ENCODE measurements at places on chromosomes 13 and 19. TPM values are rescaled to one million over a fixed set of nuclear protein-coding genes. Genes with fewer than 3 reads are reported as not detected.

The ERICH6B gene
- total RNA-seq, result not detected

DNA sequence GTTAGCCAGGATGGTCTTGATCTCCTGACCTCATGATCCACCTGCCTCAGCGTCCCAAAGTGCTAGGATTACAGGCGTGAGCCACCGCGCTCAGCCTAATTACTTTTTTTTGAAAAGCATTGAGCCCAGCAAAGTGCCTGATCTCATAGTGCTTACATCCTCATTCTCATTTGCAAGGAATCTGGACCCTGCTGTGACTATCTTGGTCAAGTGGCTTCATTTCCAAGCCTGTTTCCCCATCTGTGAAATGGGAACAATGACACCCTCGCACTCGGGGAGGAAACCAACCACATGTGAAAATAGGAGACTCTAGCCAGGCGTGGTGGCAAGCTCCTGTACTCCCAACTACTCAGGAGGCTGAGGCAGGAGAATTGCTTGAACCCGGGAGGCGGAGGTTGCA lies 1.6 kb upstream of the PLEKHA4 start:
- H3K27ac ChIP-seq, result no peak overlapping the region
- DNase-seq, result no peak
- peaks cover 24% of the 10 kb centered on the region for H3K4me1 ChIP-seq
- H3K36me3 ChIP-seq, result peaks cover 19% of the 10 kb centered on the region
- H3K27me3 ChIP-seq, result peaks cover 17% of the 10 kb centered on the region

GRCh38 chr13:30906411-30907051 lies 460 bp downstream of the MEDAG start:
- no peak overlapping the region for H3K27ac ChIP-seq
- peaks cover 69% of the 10 kb centered on the region for H3K27me3 ChIP-seq

GRCh38 chr13:105442949-105443699 lies 1092.3 kb downstream of the EFNB2 start:
- no peak overlapping the region for H3K27ac ChIP-seq
- no peak overlapping the region for H3K4me3 ChIP-seq
- H3K36me3 ChIP-seq, result no peaks in the 10 kb centered on the region
- no peak for DNase-seq
- H3K27me3 ChIP-seq, result no peaks in the 10 kb centered on the region

GRCh38 chr13:56457535-56458190 lies 683.1 kb upstream of the PRR20A start:
- no peak overlapping the region for H3K4me3 ChIP-seq
- DNase-seq, result no peak
- no peaks in the 10 kb centered on the region for H3K36me3 ChIP-seq
- no peaks in the 10 kb centered on the region for H3K27me3 ChIP-seq
- H3K27ac ChIP-seq, result no peak overlapping the region
- H3K4me1 ChIP-seq, result no peaks in the 10 kb centered on the region

GRCh38 chr13:51704399-51705313 lies 99.3 kb downstream of the DHRS12 start:
- no peak overlapping the region for H3K27ac ChIP-seq
- no peaks in the 10 kb centered on the region for H3K4me1 ChIP-seq
- no peaks in the 10 kb centered on the region for H3K27me3 ChIP-seq
- peaks cover 8% of the 10 kb centered on the region for H3K36me3 ChIP-seq
- no peak for DNase-seq

DNA sequence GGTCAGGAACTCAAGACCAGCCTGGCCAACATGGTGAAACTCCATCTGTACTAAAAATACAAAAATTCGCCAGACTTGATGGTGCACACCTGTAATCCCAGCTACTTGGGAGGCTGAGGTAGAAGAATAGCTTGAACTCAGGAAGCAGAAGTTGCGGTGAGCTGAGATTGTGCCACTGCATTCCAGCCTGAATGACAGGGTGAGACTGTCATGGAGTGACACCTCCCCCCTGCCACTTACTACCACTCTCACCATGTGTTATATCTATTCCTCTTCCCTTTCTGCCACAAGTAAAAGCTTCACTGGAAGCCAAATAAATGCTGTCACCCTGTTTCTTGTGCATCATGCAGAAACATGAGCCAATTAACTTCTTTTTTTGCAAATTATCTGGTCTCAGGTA lies 10.6 kb upstream of the CEACAM4 start:
- peaks cover 42% of the 10 kb centered on the region for H3K27me3 ChIP-seq
- H3K4me1 ChIP-seq, result no peaks in the 10 kb centered on the region
- H3K4me3 ChIP-seq, result no peak overlapping the region
- DNase-seq, result peak; percentile 31
- no peak overlapping the region for H3K27ac ChIP-seq
- H3K36me3 ChIP-seq, result no peaks in the 10 kb centered on the region

DNA sequence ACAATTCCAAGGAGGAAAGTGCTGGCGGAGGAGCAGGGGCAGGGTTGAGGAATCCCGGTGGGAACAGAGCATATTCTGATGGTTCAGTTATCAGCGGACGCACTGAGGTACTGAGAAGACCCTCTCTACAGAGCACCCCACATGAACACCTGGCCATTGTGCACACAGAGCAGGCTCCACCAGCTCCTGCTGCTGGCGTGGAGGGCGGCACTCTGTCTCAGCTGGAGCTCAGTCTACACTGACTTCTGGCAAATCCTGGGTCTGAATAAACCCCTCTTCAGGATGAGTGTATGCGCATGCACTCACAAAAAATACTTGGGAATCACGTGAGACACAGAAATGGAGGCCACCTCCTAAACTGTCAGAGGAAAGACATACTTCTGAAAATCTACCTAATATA lies 114.4 kb upstream of the IRS2 start:
- no peak overlapping the region for H3K4me3 ChIP-seq
- H3K27me3 ChIP-seq, result no peaks in the 10 kb centered on the region
- no peaks in the 10 kb centered on the region for H3K4me1 ChIP-seq
- no peak overlapping the region for H3K27ac ChIP-seq
- DNase-seq, result no peak
- no peaks in the 10 kb centered on the region for H3K36me3 ChIP-seq

The SHC2 gene
- total RNA-seq, result not detected

DNA sequence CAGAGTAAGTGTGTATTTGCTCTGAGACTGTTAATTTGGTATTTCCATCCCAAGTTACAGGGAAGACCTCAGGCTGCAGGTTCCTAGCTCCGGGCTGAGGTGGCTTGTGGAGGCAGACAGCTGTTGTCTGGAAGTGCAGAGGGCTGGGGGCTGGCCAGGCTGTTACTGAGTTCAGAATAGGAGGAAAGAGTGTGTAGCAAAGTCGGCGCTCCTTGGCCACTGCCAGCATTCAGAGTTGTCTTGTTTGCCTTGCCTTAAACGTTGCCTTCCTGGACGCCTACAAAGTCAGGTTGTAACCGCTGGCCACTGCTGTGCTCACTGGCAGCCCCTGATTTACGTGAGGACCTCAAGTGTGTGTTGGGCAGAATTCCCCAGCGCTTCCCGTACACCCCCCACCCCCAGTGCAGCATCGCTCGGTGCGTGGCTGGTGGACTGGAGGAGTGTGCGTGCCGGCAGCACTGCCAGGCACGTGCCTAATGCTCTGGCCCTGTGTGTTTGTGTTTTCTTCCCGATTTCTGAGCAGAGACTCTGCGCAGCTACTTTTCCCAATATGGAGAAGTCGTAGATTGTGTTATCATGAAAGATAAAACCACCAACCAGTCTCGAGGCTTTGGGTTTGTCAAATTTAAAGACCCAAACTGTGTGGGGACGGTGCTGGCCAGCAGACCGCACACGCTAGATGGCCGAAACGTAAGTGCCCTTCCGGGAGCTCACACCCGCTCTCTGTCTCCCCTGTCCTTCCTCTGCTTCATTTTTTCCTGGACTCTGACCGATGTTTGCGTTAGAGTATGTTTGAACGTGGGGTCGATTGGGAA lies 10.5 kb downstream of the DAZAP1 start:
- peaks cover 27% of the 10 kb centered on the region for H3K4me1 ChIP-seq
- H3K27ac ChIP-seq, result no peak overlapping the region
- H3K27me3 ChIP-seq, result no peaks in the 10 kb centered on the region

The PGLYRP2 gene
- total RNA-seq, result 0.12 TPM

The SLC17A7 gene
- 0.55 TPM for total RNA-seq

The VPS36 gene
- total RNA-seq, result 46.7 TPM

The ZNF418 gene
- 5.7 TPM for total RNA-seq

The DACH1 gene
- not detected for total RNA-seq

DNA sequence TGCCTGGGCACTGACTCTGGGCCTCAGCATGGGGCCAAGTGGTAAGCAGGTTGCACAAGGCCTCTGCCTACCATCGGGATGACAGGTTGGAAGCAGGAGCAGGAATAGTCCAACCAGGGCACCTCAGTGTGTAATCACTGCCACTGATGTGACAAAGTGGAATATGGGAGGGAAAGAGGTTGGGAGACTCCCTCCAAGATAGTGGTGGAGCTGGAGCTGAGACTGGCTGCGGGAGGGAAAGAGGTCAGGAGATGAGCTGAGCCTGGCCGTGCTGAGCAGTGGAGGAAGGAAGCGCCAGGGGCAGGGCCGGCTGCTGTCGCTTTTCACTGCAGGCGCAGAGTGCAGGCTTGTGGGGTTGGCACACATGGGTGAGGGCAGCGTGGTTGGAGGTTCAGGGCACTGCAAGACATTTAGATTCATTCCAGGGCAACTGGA lies 6.8 kb downstream of the UPF3A start:
- peaks cover 24% of the 10 kb centered on the region for H3K4me1 ChIP-seq
- H3K27me3 ChIP-seq, result no peaks in the 10 kb centered on the region
- peaks cover 60% of the 10 kb centered on the region for H3K36me3 ChIP-seq

- no peak overlapping the region for H3K4me3 ChIP-seq
- peaks cover 5% of the 10 kb centered on the region for H3K27me3 ChIP-seq
- H3K27ac ChIP-seq, result no peak overlapping the region
Measured at GRCh38 chr19:55493052-55493644, 4.9 kb downstream of the SSC5D start.

GRCh38 chr19:55605637-55606470 lies at the start of gene ZNF865:
Gene ZNF865, plus strand, starts transcription at chr19:55605647. Its CDS starts 7,972 bp downstream, at chr19:55613619.
- H3K36me3 ChIP-seq, result peaks cover 25% of the 10 kb centered on the region
- H3K27me3 ChIP-seq, result no peaks in the 10 kb centered on the region
- peak; percentile 83 for DNase-seq

DNA sequence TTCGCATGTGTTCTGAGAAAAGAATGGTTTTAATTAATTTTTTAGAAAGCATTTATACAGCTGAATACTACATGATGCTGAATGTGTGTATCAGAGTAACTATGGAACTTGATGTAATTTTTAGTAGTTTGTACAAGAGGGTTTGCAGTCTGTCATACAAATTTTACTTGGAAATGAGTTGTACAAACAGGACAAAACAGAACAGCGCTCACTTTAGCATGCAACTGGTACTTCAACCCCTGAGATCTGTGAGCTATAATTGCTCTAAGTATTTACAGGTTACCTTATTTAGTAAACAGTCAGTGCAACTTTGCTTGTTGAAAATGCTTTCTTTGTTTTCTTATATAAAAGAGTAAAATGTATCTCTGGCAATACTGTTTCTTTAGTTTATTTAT lies 706 bp downstream of the TNFRSF19 start:
- H3K4me1 ChIP-seq, result no peaks in the 10 kb centered on the region
- DNase-seq, result no peak
- H3K4me3 ChIP-seq, result no peak overlapping the region
- peaks cover 72% of the 10 kb centered on the region for H3K27me3 ChIP-seq
- no peaks in the 10 kb centered on the region for H3K36me3 ChIP-seq
- H3K27ac ChIP-seq, result no peak overlapping the region

The CYP4F8 gene
- not detected for total RNA-seq

The SIGLEC12 gene
- 0.98 TPM for total RNA-seq

- peaks cover 15% of the 10 kb centered on the region for H3K4me1 ChIP-seq
- H3K36me3 ChIP-seq, result peaks cover 8% of the 10 kb centered on the region
- no peaks in the 10 kb centered on the region for H3K27me3 ChIP-seq
- DNase-seq, result no peak
Measured at GRCh38 chr13:40376867-40377535, 289.4 kb downstream of the FOXO1 start.

- no peak for DNase-seq
- no peaks in the 10 kb centered on the region for H3K4me1 ChIP-seq
- no peak overlapping the region for H3K4me3 ChIP-seq
- no peak overlapping the region for H3K27ac ChIP-seq
Measured at GRCh38 chr13:69999875-70000274, 107.8 kb upstream of the ATXN8OS start.

- H3K27me3 ChIP-seq, result no peaks in the 10 kb centered on the region
- no peak for DNase-seq
- no peaks in the 10 kb centered on the region for H3K4me1 ChIP-seq
- H3K4me3 ChIP-seq, result no peak overlapping the region
- peaks cover 46% of the 10 kb centered on the region for H3K36me3 ChIP-seq
Measured at GRCh38 chr19:37563518-37563917, 31.1 kb downstream of the ZNF571 start.

- DNase-seq, result peak; percentile 52
- peaks cover 2% of the 10 kb centered on the region for H3K36me3 ChIP-seq
- peaks cover 17% of the 10 kb centered on the region for H3K4me1 ChIP-seq
- peak overlapping the region; percentile 52 for H3K27ac ChIP-seq
Measured at GRCh38 chr13:42041011-42041683, 7.3 kb upstream of the DGKH start.

The TJP3 gene
- 1.3 TPM for total RNA-seq

GRCh38 chr13:72122661-72123255 lies 255.8 kb upstream of the DACH1 start:
- no peak for DNase-seq
- no peaks in the 10 kb centered on the region for H3K36me3 ChIP-seq
- H3K27me3 ChIP-seq, result no peaks in the 10 kb centered on the region

DNA sequence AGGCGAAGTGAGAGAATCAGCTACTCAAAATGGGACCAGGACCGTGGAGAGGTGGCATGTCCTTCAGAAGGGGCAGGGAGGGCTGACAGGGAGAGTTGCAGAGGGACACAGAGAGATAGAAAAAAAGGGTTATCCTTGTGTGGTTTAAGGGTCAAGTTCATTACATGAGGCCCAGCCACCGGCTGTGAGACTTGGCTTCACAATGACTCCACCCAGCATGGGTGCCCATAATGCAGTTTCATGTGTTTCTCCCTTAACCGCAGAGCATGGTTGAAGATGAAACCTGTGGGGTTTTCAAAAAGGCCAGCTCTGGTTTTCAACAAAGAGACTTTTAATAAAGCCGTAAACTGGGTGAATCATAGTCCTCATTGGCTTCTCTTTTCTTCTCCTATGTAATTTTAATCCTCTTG lies 164.6 kb downstream of the KLF5 start:
- H3K4me1 ChIP-seq, result peaks cover 30% of the 10 kb centered on the region
- H3K36me3 ChIP-seq, result peaks cover 3% of the 10 kb centered on the region
- no peak overlapping the region for H3K4me3 ChIP-seq

DNA sequence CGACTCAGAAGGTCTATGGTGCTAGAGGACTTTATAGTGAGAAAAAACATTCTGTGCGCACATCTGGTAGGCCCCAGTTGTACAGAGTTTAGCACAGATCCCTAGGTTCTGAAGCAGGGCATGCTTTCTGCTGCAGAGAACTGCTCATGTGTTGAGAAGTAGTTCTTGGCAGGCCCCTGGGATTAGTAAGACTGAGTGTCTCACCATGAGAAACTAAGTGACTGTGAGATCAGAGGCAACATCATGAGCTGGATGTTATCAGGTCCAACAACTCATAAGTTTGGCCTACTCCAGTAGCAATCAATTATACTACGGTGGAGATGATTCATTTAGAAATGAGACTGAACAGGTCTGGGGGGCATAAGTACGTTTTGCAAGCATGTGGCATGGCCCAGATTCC lies 507.4 kb upstream of the KLF12 start:
- no peak overlapping the region for H3K27ac ChIP-seq
- H3K27me3 ChIP-seq, result no peaks in the 10 kb centered on the region
- H3K4me1 ChIP-seq, result no peaks in the 10 kb centered on the region
- no peaks in the 10 kb centered on the region for H3K36me3 ChIP-seq

The PGPEP1 gene
- 35.5 TPM for total RNA-seq
